ENCODE measurements at places on chromosomes 4 and X.

- no peak for DNase-seq
Observed at GRCh38 chr4:8269535-8270417, at the start of gene HTRA3. TSS of gene HTRA3 (plus strand) at chr4:8269754. CDS start at chr4:8269969, 215 bp downstream.

- peak; percentile 58 for DNase-seq
Observed at GRCh38 chrX:45851434-45851991, 650.8 kb upstream of the DIPK2B start.

- DNase-seq = no peak
Observed at GRCh38 chr4:106708464-106708816, 327.7 kb downstream of the DKK2 start.

DNA sequence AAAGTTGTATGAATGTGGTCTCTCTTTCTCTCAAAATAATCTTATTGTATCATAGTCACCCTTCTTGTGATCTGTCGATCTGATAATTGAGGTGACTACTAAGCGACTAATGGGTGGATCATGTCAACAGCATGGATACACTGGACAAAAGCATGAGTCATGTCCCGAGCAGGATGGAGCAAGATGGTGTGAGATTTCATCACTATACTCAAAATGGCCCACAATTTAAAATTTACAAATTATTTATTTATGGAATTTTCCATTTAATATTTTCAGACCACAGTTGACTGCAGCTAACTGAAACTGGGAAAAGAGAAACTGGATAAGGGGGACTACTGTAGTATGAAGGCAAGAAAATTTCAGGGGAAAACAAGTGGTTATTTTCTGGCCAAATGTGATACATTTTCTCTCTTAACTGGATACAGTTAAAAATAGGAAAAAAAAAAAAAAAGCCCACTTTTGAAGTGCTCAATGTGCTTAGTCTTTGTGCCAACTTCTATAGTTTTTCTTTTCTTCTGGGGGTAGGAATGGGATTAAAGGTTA is 25.3 kb downstream of the FAM241A start:
- no peak for DNase-seq

- DNase-seq = no peak
Observed at GRCh38 chr4:38424151-38424871, 239.7 kb upstream of the KLF3 start.

GRCh38 chr4:8320386-8320750 is 50.8 kb downstream of the HTRA3 start:
- no peak for DNase-seq

GRCh38 chrX:57640674-57641016 is 39.4 kb downstream of the NLRP2B start:
- no peak for DNase-seq

- DNase-seq = no peak
Observed at GRCh38 chr4:53592122-53592521, 836 bp upstream of the LNX1 start.

DNA sequence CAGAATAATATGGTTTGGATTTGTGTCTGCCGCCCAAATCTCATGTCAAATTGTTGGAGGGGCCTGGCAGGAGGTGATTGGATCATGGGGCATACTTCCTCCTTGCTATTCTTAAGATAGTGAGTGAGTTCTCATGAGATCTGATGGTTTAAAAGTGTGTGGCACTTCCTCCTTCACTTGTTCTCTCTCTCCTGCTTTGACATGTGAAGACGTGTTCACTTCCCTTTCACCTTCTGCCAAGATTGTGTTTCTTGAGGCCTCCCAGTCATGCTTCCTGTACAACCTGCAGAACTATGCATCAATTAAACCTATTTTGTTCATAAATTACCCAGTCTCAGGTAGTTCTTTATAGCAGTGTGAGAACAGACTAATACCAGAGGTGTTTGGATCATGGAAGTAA is 325.7 kb upstream of the GIMD1 start:
- no peak for DNase-seq

GRCh38 chr4:88522702-88523324 is 763 bp downstream of the PYURF start:
- DNase-seq = peak; percentile 34

DNA sequence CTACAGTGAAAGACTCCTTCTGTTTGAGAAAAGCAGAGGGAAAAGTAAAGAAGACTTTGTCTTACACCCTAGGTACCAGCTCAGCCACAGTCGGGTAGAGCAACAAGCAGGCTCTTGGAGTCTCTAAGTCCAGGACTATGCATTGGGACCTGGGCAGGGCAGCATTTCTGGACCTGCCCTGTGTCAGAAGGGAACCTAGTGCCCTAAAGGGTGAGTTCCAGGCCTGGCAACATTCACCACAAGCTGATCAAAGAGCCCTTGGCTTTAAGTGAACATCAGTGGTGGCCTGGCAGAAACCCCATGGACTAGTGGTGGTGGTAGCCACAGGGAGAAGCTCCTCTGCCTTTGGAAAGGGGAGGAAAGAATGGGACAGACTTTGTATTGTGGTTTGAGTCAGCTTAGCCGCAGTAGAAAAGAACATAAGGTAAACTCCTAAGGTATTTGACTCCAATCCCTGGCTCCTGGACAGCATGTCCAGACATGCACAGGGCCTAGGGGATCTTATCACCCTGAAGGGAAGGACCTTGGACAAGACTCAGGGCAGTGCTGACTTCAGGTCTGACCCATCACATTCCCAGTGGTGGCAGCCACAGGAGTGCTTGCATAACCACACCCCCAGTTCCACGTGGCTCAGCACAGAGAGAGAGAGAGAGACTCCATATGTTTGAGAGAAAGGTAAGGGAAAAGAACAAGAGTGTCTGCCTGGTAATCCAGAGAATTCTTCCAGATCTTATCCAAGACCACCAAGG is 32.6 kb downstream of the CCDC158 start:
- no peak for DNase-seq

- DNase-seq = no peak
Observed at GRCh38 chr4:25908491-25908901, 5.5 kb upstream of the SMIM20 start.

DNA sequence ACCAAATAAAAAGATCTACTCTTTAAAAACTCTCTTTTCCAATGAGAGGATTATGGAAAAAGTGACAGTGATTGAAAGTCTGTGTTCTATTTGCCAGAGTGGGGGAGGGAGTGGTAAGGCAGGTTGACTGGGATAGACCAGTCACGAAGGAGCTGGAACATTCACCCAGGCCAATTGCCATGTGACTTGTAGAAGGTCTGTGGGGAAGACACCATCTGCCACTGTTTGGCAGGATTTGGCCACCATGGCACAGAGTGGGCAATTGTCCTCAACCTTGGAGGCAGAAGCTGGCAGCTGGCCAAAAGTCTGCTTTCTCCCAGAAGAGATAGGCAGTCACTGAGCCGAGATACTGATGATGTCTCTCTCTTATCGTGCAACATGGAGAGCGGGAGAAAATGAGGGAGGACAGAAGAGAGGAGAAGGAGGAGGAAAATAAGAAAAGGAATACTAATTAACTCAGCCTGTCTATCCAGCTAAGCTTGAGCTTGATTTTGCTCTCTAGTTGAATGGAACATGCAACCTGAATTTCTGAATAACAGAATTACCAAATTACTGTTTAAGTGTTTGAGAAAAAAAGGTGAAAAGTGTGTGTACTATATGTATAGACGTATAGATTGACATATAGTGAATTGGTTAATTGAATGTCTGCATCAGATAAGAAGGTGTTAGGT is 267.1 kb downstream of the ARHGAP24 start:
- no peak for DNase-seq

GRCh38 chr4:6469144-6469543 is 3.3 kb downstream of the PPP2R2C start:
- no peak for DNase-seq

All from activated T-cell treated with anti-CD3 and anti-CD28 coated beads, Interleukin-2, amount 50 U/mL, for 1 hour (primary cell).